ENCODE measurements at places on chromosomes 5 and 9.

DNA sequence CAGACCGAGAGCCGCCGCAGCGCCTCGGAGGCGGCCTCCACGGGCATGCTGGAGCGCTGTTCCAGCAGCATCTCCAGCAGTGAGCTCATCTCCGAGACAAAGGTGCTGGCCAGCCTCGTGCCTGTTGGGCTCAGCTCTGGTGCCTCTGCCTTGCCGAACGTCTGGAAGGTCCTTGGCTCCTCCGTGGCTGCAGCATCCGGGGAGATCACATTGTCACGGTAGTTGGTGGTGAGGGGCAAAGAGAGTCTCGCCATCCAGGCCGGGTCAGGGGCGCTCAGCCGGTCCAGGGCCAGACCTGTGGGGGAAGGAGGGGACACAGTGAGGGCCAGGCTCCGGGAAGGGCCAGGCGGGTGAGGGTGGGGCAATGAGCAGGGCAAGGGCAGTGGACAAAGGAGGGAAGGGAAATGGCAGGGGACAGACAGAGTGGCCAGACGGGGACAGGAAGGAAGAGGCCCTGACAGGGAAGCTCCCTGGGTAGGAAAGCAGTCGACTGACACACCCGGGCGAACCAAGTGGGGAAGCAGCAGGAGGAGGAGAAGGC lies 12.4 kb downstream of the PCDH12 start:
- DNase-seq: no peak

DNA sequence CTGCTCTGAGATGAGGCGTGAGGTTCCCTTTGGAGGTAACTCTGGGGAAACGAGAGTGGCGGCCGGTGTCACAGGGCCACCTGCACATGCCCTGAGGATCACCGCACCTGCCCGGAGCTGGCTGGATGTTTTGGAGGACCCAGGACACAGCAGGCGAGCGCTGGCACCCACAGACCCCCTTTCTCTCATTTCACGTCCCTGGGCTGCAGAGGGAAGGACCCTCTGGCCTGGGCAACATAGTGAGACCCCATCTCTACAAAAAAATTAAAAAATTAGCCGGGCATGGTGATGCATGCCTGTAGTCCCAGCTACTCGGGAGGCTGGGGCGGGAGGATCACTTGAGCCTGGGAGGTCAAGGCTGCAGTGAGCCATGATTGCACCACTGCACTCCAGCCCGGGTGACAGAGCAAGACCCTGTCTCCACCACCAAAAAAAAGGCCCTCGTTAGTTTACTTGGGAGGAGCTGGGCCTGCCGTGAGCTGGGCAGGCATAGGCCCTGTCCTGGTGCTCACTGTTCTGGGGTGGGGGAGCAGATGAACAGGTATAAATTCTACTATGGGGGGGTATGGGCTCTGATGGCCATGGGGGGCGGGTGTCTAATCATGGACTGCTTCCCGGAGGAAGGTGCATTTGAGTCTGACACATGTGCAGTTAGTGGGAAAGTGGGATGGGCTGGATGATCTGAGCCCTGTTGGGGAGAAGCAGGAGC lies 96.9 kb upstream of the RAPGEF1 start:
- DNase-seq: no peak

- DNase-seq: no peak
Observed at GRCh38 chr5:113804264-113804663, 290.8 kb downstream of the YTHDC2 start.

- DNase-seq: no peak
Observed at GRCh38 chr9:90033028-90033650, 428.3 kb downstream of the GADD45G start.

All from stimulated activated CD8-positive, alpha-beta memory T cell treated with anti-CD3 and anti-CD28 coated beads, Interleukin-4, amount 100 ng/mL, for 1 hour (primary cell).